ENCODE measurements at places on chromosomes 2 and 18. TPM values are rescaled to one million over a fixed set of nuclear protein-coding genes. Genes with fewer than 3 reads are reported as not detected.

The FLACC1 gene
- 1.4 TPM for polyA plus RNA-seq

The DOK6 gene
- polyA plus RNA-seq = 3.5 TPM

The MROH2A gene
- polyA plus RNA-seq = not detected

The COPS9 gene
- 83.8 TPM for polyA plus RNA-seq

The IL1F10 gene
- not detected for polyA plus RNA-seq

The SRD5A2 gene
- 0.04 TPM for polyA plus RNA-seq

The ITM2C gene
- polyA plus RNA-seq = 138 TPM

The PRSS56 gene
- polyA plus RNA-seq = 3.4 TPM

The L3MBTL4 gene
- polyA plus RNA-seq = 1.4 TPM

The CABYR gene
- 3.3 TPM for polyA plus RNA-seq

The EDAR gene
- polyA plus RNA-seq = 0.08 TPM

The RAX gene
- not detected for polyA plus RNA-seq

The IFIH1 gene
- 2.3 TPM for polyA plus RNA-seq

The BUB1 gene
- polyA plus RNA-seq = 7.1 TPM

The CTIF gene
- polyA plus RNA-seq = 35.6 TPM

The HAAO gene
- polyA plus RNA-seq = 19.7 TPM

The POTEE gene
- polyA plus RNA-seq = 0.10 TPM

The KLHL14 gene
- polyA plus RNA-seq = 0.08 TPM

The NGEF gene
- 1.2 TPM for polyA plus RNA-seq

The ARHGAP25 gene
- polyA plus RNA-seq = 2.6 TPM

The ACTR3 gene
- 101 TPM for polyA plus RNA-seq

The EEF1B2 gene
- polyA plus RNA-seq = 1,069 TPM

The DCDC2C gene
- 0.46 TPM for polyA plus RNA-seq

The REEP1 gene
- polyA plus RNA-seq = 76.7 TPM

The CD8A gene
- 0.22 TPM for polyA plus RNA-seq

The TBR1 gene
- not detected for polyA plus RNA-seq

The FAM110C gene
- 1.8 TPM for polyA plus RNA-seq

The CD8B2 gene
- 0.04 TPM for polyA plus RNA-seq

The DSG1 gene
- not detected for polyA plus RNA-seq

The RTTN gene
- polyA plus RNA-seq = 11.9 TPM

The RGPD4 gene
- 0.03 TPM for polyA plus RNA-seq

The RPL37A gene
- polyA plus RNA-seq = 4,827 TPM

All from forelimb muscle (tissue), 1 donor.